ENCODE measurements at places on chromosomes 6 and 20.

GRCh38 chr6:155883741-155884140 is 428.1 kb upstream of the NOX3 start:
- DNase-seq = no peak

- no peak for DNase-seq
Observed at GRCh38 chr6:90646940-90647339, 60.1 kb upstream of the MAP3K7 start.

DNA sequence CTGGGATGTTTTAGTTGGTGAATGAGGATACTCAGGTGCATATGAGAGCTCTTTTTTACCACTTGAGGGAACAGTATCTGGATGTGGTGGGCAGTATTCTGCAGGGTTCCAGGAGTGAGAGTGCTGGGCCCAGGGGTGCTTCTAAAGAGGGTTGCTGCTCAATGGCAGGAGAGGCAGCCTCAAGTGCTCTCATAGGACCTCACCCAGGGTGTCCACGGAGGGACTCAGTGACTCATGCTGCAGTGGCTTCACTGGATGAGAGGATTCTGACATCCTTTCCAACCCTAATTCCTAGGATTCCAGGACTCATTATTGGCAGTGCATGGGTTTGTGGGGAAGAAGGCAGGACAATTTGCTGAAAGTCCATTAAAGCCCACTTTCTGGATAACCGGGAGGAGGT is 176.6 kb upstream of the FERMT1 start:
- DNase-seq = no peak

DNA sequence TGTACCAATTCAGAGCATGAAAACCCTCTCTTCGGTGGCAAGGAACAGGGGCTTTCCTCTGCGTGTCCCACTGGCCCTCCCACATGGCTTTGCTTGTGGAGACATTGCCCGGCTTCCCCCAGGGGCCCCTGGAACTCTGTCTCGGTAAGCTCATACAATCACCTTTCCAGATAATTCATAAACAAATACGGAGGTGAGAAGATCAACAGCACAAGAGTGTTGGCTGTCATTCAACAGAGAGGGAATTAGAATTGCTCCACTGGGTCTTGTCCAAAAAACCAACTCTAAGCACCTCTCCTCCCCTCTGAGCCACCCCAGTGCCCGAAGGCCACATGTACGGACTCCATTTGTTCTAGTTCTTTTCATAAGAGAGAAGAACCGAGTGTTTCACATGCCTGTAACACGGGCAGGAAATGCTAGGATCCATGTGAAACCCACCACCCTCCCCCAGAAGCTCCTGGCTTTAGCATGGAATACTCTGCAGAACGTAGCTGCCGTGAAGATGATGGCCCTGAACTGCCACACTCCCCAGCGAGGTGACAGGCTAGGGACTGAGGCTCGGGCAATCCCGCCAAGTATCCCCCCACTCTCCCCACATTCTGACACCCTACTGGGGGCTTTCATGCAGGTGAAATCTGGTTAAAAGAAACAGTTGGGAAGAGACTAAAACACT is 24.6 kb upstream of the FOXC1 start:
- DNase-seq = no peak

DNA sequence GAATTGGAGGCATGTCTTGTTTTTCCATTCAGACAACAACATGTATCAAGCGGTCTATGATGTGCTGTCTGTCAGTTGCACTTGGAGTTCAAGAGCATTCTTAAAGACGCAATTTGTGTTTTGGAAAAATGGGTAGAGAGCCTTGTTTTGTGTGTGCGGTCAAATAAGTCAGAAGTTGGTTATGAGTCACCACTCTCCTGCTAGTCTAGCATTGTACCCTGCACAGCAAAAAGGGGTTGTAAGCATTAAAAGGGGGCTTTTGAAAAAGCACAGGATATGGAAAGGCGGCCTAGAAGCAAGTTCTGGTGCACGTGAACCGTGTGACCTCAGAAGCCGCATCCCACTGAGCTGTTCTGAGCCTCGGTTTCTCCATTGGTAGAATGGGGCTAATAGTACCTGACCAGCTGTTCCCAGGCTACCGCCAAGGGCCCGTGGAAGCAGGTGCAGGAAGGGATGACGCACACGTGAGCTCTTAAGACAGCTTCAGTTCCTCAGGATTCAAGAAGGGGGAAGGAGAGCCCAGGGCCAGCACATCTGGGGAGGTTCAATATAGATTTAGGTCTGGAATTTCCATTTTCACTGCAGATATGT is 61.6 kb upstream of the SNX9 start:
- DNase-seq = no peak

- no peak for DNase-seq
Observed at GRCh38 chr20:24575811-24576210, 106.4 kb downstream of the SYNDIG1 start.

DNA sequence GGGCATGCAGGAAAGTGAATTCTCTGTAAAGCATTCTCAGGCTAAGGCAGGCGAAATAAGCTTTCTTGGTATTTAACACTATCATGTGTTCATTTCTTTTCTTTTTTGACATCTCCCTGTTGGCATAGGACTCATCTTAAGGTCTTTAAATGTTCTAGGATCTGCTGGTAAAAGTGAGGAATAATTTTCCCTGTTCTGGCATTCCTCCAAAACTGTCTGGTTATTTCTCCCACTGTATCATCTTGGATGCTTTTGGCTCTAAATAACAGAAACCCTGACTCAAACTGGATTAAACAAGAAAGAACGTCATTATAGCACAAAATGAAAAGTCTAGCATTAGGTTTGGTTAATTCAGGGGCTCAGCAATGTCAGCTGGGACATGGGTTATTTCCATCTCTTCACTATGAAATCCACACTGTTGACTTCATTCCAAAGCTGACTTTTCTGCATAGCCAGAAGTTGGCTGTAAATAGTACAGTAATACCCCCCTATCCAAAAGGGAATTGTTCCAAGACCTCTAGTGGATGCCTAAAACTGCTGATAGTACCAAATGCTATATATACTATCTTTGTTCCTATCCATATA is 37.9 kb upstream of the SNAP25 start:
- no peak for DNase-seq

- DNase-seq = peak; percentile 27
Observed at GRCh38 chr20:19885939-19886660, 128.0 kb downstream of the RIN2 start.

All from NCI-H1092 treated with DMSO at 0.1 percent for 48 hours (cell line).